ENCODE measurements at places on chromosomes 11 and 22. TPM values are rescaled to one million over a fixed set of nuclear protein-coding genes. Genes with fewer than 3 reads are reported as not detected.

DNA sequence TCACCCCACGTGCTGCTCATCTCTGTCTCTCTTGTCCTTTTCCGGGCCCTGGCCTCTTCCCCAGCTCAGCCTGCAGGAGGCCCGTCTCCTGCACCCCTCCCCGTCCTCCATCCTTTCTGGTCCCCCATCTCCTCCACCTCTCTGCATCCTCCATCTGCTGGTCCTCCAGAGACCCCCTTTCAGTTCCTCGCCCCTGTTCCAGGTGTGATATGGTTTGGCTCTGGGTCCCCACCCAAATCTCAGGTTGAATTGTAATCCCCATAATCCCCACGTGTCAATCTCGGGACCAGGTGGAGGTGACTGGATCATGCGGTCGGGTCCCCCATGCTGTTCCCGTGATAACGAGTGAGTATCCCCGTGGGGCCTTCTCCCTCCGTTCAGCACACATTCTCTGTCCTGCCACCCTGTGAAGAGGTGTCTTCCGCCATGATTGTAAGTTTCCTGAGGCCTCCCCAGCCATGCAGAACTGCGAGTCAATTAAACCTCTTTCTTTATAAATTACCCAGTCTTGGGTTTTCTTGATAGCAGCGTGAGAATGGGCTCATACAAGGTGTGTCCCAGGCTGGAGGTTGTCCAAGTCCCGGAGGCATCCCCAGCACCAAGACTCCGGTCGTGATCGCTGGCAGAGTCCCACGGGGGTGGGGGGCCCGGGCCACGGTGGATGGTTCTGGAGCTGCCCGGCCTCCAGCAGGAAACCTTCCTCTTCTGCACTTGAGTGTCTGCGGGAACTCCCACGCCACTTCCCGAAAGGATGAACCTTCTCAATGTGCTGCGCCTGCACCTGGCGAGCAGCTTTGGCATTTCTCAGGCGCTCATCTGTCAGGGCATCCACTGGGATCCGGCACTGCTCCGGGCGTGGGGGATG, 29.0 kb upstream of the TOLLIP start:
- no peak for DNase-seq
- H3K4me1 ChIP-seq: peaks cover 15% of the 10 kb centered on the region
- H3K4me3 ChIP-seq: no peak overlapping the region
- H3K27ac ChIP-seq: no peak overlapping the region
- 0 out of 2 replicates have a peak, but pooled peaks cover 2% of the 10 kb centered on the region for H3K27me3 ChIP-seq

- peak overlapping the region; percentile 79 for H3K27ac ChIP-seq
- H3K4me1 ChIP-seq: peaks cover 15% of the 10 kb centered on the region
- DNase-seq: no peak
Observed at GRCh38 chr11:113313601-113314000, 782 bp upstream of the TTC12 start.

Gene MRGPRX3
- not detected for total RNA-seq

Gene CHRNA10
- total RNA-seq: 6.8 TPM

Data from Panc1 (cell line).